T-helper 1 cell treated with Interleukin-12 subunit alpha and Interleukin-12 subunit beta and Interleukin-4 antibody, amounts not matched to agents 30 ng/mL and 1 ng/mL, for 36 hours (primary cell): ENCODE measurements at places on chromosomes 2 and 18. TPM values are rescaled to one million over a fixed set of nuclear protein-coding genes. Genes with fewer than 3 reads are reported as not detected.

LOXL3 gene
- 0.78 and 0.98 TPM in 2 replicates for total RNA-seq

INPP5D gene
- 128 and 141 TPM in 2 replicates for total RNA-seq

CFAP210 gene
- not detected in 2 replicates for total RNA-seq

STARD6 gene
- total RNA-seq, result 0.27 TPM in 1 of 2 replicates, not detected in the other

UGT1A7 gene
- total RNA-seq, result not detected in 2 replicates

KCNG3 gene
- not detected in 2 replicates for total RNA-seq

ELOA2 gene
- total RNA-seq, result not detected in 2 replicates

CDH19 gene
- total RNA-seq, result not detected in 2 replicates

RTP5 gene
- total RNA-seq, result not detected in 2 replicates

FAM237A gene
- total RNA-seq, result not detected in 2 replicates

KCNIP3 gene
- not detected in 2 replicates for total RNA-seq

TMEM247 gene
- total RNA-seq, result not detected in 2 replicates

SLC40A1 gene
- 2.8 TPM in 2 replicates for total RNA-seq

CD207 gene
- not detected in 2 replicates for total RNA-seq

RGPD3 gene
- total RNA-seq, result 0.32 and 0.37 TPM in 2 replicates

ACMSD gene
- not detected in 2 replicates for total RNA-seq

CPLX4 gene
- not detected in 2 replicates for total RNA-seq

IL36RN gene
- not detected in 2 replicates for total RNA-seq

SH2D6 gene
- total RNA-seq, result 0.74 and 0.83 TPM in 2 replicates

HAUS1 gene
- total RNA-seq, result 39.5 and 39.8 TPM in 2 replicates

PREB gene
- 81.2 and 82.7 TPM in 2 replicates for total RNA-seq

EIPR1 gene
- 45.2 and 50.1 TPM in 2 replicates for total RNA-seq

EMILIN1 gene
- 1.4 and 1.7 TPM in 2 replicates for total RNA-seq

BMP10 gene
- 0.27 TPM in 1 of 2 replicates, not detected in the other for total RNA-seq

MC5R gene
- 0.15 TPM in 1 of 2 replicates, not detected in the other for total RNA-seq

MLPH gene
- not detected in 2 replicates for total RNA-seq

MORN2 gene
- 1.7 and 1.8 TPM in 2 replicates for total RNA-seq

SLC16A14 gene
- total RNA-seq, result 0.22 and 0.25 TPM in 2 replicates

ALPI gene
- total RNA-seq, result not detected in 2 replicates

SCN1A gene
- not detected in 2 replicates for total RNA-seq

PAIP2B gene
- total RNA-seq, result 0.66 and 0.74 TPM in 2 replicates

AMER3 gene
- not detected in 2 replicates for total RNA-seq

PDE1A gene
- total RNA-seq, result not detected in 2 replicates

SLC23A3 gene
- total RNA-seq, result 1.8 and 2.5 TPM in 2 replicates

DLGAP1 gene
- total RNA-seq, result 0.44 and 0.86 TPM in 2 replicates

SCN9A gene
- 3.5 and 4.3 TPM in 2 replicates for total RNA-seq

RUFY4 gene
- 3.2 and 3.3 TPM in 2 replicates for total RNA-seq

SMPD4 gene
- total RNA-seq, result 70.9 and 72.7 TPM in 2 replicates

LYG2 gene
- not detected in 2 replicates for total RNA-seq

PTGR3 gene
- total RNA-seq, result 25.6 and 27.0 TPM in 2 replicates

DCAF17 gene
- total RNA-seq, result 17.6 and 21.0 TPM in 2 replicates

ARHGEF4 gene
- 0.37 TPM in 1 of 2 replicates, not detected in the other for total RNA-seq

NABP1 gene
- 82.4 and 88.7 TPM in 2 replicates for total RNA-seq

CHST9 gene
- not detected in 2 replicates for total RNA-seq

C2orf15 gene
- 0.20 and 0.25 TPM in 2 replicates for total RNA-seq

PRSS56 gene
- total RNA-seq, result not detected in 2 replicates

NGEF gene
- total RNA-seq, result not detected in 2 replicates
